ENCODE measurements at places on chromosomes 7 and 10. TPM values are rescaled to one million over a fixed set of nuclear protein-coding genes. Genes with fewer than 3 reads are reported as not detected.

DNA sequence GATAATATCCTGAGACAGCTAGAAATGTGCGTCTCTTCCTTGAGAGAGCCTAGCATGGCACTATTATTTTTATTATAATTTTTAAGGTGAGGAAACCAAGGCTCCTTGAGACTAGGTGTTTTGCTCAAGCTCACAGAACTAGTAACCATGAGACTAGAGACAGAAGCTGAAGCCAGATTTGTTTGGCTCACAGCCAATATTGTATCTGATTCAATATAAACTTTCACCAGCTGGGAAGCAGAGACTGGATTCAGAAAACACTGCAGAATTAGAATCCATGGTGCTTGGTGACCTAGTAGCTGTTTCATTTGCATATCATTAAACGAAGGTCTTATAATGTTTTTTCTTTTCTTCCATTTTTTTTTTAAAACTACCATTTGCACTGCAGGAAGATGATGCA, 64.4 kb downstream of the DNAJB9 start:
- no peak for DNase-seq

GRCh38 chr10:112720178-112720577, 229.9 kb upstream of the TCF7L2 start:
- no peak for DNase-seq

- no peak for DNase-seq
These were observed 4.8 kb upstream of the DNAAF5 start for GRCh38 chr7:721619-722248.

- no peak for DNase-seq
These were observed 59.7 kb downstream of the ZNF467 start for GRCh38 chr7:149713731-149714068.

GRCh38 chr7:18049262-18049661, 21.6 kb upstream of the PRPS1L1 start:
- no peak for DNase-seq

GRCh38 chr10:128380946-128381345, 254.7 kb upstream of the MKI67 start:
- no peak for DNase-seq

- no peak for DNase-seq
These were observed 18.4 kb upstream of the TBRG4 start for GRCh38 chr7:45129906-45130305.

DNA sequence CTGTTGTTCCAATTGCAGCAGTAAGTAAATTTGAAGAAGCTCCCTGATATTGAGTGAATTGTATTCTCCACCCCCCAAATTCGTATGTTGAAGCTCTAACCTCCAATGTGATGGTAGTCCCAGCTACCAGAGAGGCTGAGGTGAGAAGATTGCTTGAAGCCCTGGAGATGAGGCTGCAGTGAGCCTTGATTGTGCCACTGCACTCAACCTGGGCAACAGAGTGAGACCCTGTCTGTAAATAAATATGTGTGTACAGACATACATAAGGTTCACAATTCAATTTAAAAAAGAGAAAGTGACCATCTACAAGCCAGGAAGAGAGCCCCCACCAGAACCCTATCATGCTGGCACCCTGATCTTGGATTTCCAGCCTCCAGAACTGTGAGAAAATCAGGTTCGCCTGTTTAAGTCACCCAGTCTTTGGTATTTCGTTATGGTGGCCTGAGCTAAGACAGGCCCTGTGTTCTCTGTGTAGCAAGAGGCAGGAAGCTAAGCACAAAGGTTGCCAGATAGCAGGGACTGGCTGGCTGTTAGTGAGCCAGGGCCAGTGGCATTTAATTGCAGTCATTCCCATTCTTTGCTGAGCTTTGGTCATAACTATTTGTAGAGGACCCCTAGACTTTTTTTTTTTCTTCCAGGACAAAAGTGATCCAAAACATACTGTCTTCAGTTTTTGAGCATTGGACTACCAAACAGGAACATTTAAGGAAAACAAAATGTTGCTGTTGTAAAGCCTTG, 45.6 kb downstream of the AUTS2 start:
- no peak for DNase-seq

DNA sequence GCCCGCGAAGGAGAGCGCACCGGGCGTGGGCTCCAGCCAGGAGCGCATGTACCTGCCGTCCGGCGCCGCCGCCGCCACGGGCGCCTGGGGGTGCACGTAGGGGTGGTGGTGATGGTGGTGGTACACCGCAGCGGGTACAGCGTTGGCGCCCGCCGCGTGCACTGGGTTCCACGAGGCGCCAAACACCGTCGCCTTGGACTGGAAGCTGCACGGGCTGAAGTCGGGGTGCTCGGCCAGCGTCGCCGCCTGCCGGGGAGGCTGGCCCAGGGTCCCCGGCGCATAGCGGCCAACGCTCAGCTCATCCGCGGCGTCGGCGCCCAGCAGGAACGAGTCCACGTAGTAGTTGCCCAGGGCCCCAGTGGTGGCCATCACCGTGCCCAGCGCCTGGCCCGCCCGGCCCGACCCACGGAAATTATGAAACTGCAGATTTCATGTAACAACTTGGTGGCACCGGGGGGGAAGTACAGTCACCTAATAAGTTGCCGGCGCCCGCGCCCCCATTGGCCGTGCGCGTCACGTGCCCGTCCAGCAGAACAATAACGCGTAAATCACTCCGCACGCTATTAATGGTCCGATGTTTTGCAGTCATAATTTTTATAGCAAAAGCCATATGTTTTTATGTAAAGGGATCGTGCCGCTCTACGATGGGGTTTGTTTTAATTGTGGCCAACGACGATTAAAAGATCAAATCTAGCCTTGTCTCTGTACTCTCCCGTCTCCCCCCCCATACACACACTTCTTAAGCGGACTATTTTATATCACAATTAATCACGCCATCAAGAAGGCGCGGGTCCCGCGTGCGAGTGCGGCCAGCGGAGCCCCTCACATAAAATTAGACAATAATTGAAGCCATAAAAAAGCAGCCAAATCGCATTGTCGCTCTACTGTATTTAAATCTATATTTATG, at the start of gene HOXA9:
HOXA9 (minus strand) TSS at position 449 of the 907 bp plus-strand sequence; CDS start at position 369, 80 bp downstream.
- no peak for DNase-seq

GRCh38 chr7:30751696-30752273, at the start of gene INMT:
Gene INMT, plus strand, starts transcription at chr7:30752135. Its CDS starts 16 bp downstream, at chr7:30752151.
- DNase-seq, result no peak

- no peak for DNase-seq
These were observed 38.8 kb upstream of the DNAH11 start for GRCh38 chr7:21504021-21504420.

DNA sequence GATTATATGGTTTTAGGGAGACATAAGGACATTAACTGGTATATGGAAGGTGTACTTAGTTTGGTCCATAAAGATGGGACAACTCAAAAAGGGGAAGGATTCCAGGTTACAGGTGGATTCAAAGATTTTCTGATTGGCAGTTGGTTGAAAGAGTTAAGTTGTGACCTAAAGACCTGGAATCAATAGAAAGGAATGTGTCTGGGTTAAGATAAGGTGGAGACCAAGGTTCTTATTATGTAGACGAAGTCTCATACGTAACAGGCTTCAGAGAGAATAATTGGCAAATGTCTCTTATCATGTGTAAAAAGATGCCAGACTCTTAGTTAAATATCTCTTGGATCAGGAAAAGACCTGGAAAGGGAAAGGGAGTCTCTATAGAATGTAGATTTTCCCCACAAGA, 1.0 kb upstream of the TRDMT1 start:
- DNase-seq, result no peak

NPFFR1 gene
- not detected for total RNA-seq

AFAP1L2 gene
- total RNA-seq, result 0.18 TPM

CYP26C1 gene
- 0.09 TPM for total RNA-seq

ARHGAP22 gene
- total RNA-seq, result 60.2 TPM

GRM3 gene
- not detected for total RNA-seq

GRID2IP gene
- not detected for total RNA-seq

KCNMA1 gene
- 40.1 TPM for total RNA-seq

All from fibroblast of the aortic adventitia (primary cell).